ENCODE measurements at places on chromosomes 4 and X. TPM values are rescaled to one million over a fixed set of nuclear protein-coding genes. Genes with fewer than 3 reads are reported as not detected.

DNA sequence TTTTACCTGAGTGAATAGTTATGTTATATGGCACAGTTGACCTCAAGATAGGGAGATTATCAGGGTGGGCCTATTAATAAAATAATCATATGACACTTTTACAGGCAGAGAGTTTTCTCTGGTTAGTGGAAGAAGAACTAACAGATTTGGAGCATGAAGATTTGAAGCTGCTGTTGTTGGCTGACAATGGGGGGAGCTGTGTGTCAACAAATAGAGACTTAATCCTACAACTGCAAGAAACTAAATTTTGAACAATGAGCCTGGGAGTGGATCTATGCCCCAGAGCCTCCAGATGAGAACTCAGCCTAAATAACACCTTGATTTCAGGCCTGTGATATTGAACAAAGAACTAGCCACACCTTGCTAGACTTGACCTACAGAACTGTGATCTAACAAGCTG, 7.2 kb upstream of the CCSER1 start:
- DNase-seq, result no peak

DNA sequence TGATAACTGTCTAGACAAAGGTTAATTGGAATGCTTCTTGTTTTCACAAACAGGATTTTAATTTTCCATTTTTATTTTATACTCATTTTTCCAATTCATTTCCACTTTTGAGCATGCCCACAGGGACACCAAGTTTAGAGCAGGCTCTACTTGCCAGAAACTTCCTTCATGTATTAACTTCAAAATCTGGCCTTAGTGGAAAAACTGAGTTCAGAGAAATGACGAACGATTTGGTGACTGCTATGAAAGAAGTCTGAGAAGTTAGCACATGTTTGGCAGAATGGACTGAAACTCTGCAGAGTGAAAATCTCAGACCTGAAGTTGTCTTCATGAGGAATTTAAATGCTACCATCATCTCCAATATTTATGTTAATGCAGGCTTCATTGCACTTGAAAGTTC, 214.1 kb downstream of the THOC2 start:
- no peak for DNase-seq

DNA sequence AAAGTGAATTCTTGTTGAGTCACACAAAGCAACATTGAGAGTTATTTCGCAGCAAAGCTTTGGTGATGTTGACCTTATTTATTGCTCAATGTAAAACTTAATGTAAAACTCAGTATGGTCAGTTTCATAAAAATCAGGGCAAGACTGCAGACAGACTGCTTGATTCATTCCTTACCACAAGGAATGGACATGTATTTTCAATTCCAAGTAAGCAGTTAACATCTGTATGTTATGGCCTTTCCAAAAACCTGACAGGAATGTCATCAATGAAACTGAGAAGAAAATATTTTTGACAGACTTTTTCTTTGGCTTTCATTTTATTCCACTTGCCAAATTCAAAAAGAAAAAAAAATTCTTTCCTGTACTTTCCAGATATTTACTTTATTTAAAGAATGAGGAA, 488.3 kb downstream of the ANKRD50 start:
- DNase-seq, result no peak

DNA sequence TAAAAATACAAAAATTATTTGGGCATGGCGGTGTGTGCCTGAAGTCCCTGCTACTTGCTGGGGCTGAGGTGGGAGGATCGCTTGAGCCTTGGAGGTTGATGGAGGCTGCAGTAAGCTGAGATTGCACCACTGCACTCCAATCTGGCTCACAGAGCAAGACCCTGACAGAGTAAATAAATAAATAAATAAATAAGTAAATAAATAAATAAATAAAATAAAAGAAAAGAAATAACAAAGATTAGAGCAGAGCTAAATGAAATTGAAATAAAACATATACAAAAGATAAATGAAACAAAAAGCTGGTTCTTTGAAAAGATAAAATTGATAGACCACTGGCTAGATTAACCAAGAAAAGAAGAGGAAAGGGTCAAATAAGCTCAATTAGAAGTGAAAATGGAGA, 43.1 kb downstream of the HPGD start:
- DNase-seq, result no peak

GRCh38 chr4:54999003-54999402, 126.4 kb downstream of the KDR start:
- no peak for DNase-seq

DNA sequence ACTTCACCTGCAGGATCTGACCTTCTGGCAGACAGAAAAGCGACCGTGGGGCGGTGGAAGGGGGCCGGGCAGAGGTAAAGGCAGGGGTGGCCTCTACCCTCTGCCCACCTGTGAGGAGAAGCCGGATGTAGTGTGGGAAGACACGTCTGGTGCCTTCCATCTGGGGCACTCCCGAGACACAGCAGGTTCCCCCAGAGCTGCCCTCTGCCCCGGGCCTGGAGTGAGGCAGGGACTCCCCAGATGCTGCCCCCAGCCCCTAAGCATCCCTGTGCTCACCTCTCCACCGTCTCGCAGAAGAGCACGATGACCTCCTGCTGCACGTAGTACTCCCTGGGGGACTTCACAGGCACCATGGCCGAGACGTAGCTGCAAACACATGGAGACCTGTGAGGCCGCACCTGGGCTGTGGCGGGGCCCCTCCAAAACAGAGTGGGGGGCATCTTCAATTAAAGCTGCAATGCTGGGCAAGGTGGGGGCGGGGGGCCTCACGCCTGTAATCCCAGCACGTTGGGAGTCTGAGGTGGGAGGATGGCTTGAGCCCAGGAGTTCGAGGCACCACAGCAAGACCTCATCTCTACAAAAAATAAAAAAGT, 75.3 kb upstream of the MXD4 start:
- peak; percentile 58 for DNase-seq

DNA sequence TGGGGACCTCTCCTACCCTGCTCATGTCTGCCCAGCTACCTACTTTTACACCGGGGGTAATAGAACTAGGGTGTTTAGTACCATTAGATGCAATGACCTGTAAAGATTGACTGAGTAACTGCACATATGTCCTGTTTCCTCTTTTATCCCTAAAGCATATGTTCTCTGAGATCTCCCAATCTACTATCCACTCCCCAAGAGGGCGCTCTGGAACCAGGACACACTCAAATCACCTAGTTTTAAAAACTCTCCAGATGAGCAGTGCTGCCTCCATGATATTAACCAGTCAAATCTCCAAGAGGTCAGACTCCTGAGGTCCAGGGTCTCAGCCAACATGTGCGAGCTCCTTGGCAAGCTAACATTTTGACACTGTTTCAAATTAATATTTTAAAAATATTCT, 87.0 kb upstream of the TSPAN5 start:
- no peak for DNase-seq

GRCh38 chr4:84915396-84915780, 51.1 kb downstream of the WDFY3 start:
- no peak for DNase-seq

- DNase-seq, result no peak
Measured at GRCh38 chr4:101347267-101347556, at the start of gene PPP3CA. Gene PPP3CA, minus strand, starts transcription at chr4:101347526.

GRCh38 chr4:158624889-158625478, 46.7 kb downstream of the C4orf46 start:
- no peak for DNase-seq

DUSP9 gene
- not detected for total RNA-seq

GRCh38 chr4:97587912-97588311, 555.4 kb downstream of the STPG2 start:
- no peak for DNase-seq

DNA sequence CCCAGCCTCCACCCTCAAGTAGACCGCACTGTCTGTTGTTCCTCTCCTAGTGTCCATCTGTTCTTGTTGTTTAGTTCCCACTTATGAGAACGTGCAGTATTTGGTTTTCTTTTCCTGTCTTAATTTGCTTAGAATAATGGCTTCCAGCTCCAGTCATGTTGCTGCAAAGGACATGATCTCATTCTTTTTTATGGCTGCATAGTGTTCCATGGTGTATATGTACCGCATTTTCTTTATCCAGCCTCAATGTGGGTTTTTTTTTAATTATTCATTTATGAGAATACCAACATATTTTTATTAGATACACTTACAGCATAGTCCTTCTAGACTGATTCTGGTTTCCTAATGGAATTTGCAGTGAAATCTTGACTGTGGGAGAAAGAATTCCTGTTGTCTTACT, 1.3 kb downstream of the VMA21 start:
- DNase-seq, result no peak

RIPPLY1 gene
- total RNA-seq, result not detected

ATP1B4 gene
- not detected for total RNA-seq

GRCh38 chr4:25367004-25367621, 9.9 kb upstream of the ANAPC4 start:
- DNase-seq, result no peak

DNA sequence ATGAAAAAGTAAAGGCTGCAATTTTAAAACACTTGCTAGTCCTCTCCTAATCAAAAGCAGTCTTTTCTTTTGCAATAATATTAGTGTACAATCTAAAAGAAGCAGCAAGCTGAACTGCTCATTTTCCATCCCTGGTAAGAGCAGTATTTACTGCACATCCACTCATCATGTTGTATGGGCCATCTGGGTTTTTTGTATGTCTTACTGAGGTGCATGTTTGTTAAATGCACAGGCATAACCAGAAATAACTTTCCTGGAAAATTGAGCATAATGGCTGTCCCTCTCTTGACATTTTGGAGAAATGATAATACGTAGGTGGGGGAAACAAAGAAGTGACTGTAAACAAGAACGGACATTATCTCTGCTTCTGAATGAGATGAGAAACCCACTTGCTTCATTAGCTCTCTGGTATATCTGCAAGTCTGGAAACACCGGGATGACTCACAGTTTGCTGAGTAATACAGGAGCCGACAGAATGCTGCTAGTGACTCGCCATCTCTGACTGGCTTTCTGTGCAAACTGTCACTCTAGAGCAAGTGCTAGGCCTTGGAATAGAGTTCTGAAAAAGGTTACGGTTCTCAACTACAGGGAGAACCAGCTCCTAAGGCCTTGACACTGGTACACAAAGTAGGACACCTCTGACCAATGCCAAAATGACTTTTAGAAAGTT, 85.7 kb upstream of the MTM1 start:
- no peak for DNase-seq

DNA sequence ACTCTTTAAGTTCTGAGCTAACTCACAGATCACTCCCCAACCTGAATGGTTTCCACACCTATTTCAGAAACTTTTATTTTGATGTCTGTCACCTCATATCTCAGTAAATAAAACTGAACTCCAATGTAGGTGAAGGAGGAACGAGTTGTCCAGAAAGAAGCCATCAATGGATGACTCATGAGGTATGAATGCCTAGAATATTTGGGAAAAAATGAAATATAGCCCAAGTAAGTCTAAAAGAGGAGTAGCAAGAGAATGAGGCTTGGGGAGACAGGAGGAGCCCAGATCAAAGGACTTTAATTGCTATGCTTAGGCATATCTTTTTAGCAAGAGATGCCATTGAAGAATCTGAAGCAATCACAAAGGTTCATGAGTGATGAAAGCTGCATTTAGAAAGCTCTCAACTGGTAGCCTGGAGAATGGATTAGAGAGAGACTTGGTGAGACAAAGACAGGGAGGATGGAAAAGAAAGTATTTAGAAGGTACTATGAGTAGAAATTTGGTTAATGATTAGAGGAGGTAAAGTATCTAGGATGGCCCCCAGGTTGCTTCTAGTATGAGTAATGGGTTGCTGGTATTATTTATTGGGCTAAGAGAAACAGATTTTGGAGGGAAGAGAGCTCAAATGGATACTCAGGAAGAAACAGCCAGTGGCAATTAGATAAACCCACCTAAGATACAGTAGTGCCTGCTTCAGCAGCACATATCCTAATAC, 39.4 kb downstream of the NOCT start:
- no peak for DNase-seq

DNA sequence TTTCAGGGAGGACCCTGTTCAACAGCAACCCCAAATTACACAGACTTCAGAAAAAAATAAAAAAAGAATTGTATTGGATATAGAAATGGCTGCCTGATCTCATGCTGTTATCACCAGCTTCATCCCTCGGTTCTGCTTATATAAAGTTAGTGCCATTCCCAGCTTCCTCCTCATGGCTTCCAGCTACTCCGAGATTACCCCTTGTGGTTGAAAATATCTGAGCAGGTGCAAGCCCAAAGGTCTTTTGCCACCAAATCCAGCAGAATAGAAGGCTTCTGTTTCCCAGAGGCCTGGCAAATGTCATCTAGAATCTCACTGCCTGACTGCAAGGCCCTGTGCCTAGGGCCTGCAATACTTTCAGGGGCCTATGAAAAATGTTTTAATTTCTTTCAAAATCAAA, 13.8 kb upstream of the HPGDS start:
- no peak for DNase-seq

- no peak for DNase-seq
Measured at GRCh38 chr4:125116431-125116830, 198.3 kb upstream of the FAT4 start.

DNA sequence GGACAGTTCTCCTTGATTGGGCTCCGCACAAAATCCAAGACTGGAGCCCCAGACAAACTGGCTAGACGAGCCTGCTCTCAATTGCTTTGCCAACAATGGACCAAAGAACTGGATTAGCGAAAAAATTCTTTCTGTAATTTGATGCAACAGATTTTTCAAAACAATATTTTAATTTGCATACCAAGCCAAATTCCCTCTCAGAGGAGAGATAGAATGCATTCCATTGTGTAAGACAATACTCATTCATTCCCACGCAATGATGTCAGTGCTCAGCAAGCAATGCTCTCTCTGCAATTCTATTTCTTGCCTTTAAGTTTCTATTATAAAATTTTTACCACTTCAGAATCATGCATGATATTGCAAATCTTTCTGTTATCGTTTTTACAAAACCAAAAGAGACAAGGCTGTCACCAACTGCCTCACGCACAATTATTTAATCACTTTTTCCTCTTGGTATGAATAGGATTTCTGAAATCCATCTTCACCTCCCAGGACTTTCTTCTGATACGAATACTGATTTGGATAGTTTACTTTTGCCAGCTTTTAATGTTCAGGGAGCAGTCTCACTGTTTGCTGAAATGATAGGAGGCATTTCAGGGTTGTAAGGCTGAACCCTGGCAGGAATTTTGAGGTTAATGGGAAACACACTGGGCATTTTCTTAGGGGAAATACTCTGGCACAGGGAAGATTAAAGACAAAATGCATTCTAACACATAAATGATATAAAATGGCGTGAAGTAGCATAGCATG, 46.1 kb upstream of the HCCS start:
- DNase-seq, result no peak

ESX1 gene
- total RNA-seq, result not detected

DNA sequence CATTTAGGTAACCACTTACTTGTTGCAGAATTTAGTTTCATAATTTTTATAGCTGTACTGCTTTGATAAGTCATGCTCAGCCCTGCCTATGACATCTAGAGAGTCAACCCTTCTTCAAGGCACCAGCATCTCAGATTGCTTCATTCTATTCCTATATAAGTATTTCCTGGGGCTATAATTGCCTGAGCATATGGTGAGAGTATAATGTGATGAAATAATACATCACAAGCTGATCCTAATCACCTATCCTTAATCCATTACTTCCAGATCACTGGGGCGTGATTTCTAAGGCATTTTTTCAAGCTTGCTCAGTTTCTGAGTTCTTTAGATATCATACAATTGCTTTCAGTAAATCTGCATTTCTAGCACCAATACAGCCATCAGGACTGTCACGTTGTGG, 200.0 kb upstream of the NPY2R start:
- DNase-seq, result no peak

GRCh38 chr4:37531151-37531550, 155.0 kb downstream of the RELL1 start:
- DNase-seq, result no peak
